ENCODE measurements at places on chromosomes 16 and 17. TPM values are rescaled to one million over a fixed set of nuclear protein-coding genes. Genes with fewer than 3 reads are reported as not detected.

TCAP gene
- total RNA-seq = 2.3 TPM

HAPSTR1 gene
- 77.0 TPM for total RNA-seq

RUNDC3A gene
- total RNA-seq = 0.17 TPM

MYH2 gene
- total RNA-seq = not detected

EFNB3 gene
- total RNA-seq = not detected

SOCS7 gene
- 12.8 TPM for total RNA-seq

TPPP3 gene
- 0.15 TPM for total RNA-seq

ARL5C gene
- not detected for total RNA-seq

APOH gene
- total RNA-seq = not detected

KRTAP9-3 gene
- not detected for total RNA-seq

- no peak for DNase-seq
Measured at GRCh38 chr16:84379709-84380362, 11.5 kb downstream of the ATP2C2 start.

GRCh38 chr17:8041249-8041928, 2.5 kb downstream of the ALOX15B start:
- DNase-seq = no peak

- DNase-seq = no peak
Measured at GRCh38 chr17:43315858-43316521, 82.2 kb upstream of the RNU2-1 start.

- no peak for DNase-seq
Measured at GRCh38 chr16:19696961-19697360, 21.1 kb downstream of the KNOP1 start.

- no peak for DNase-seq
Measured at GRCh38 chr17:14331982-14332298, 31.1 kb downstream of the HS3ST3B1 start.

GRCh38 chr17:31283841-31284240, 13.2 kb downstream of the OMG start:
- DNase-seq = no peak

- no peak for DNase-seq
Measured at GRCh38 chr17:54347495-54347894, 524.8 kb downstream of the KIF2B start.

GRCh38 chr17:45364531-45365390, 47.9 kb upstream of the MAP3K14 start:
- DNase-seq = no peak

GRCh38 chr16:6517020-6517720, 815.5 kb upstream of the RBFOX1 start:
- no peak for DNase-seq

GRCh38 chr17:8001976-8002720, at the start of gene GUCY2D:
GUCY2D (plus strand) TSS chr17:8002615; CDS start chr17:8003048, 433 bp downstream.
- no peak for DNase-seq

- DNase-seq = no peak
Measured at GRCh38 chr17:29826114-29826692, 103.8 kb downstream of the SSH2 start.

- DNase-seq = no peak
Measured at GRCh38 chr16:57115514-57116182, 23.3 kb downstream of the CPNE2 start.

All from activated B cell treated with CpG ODN at 0.5 μM for 24 hours (primary cell).